ENCODE measurements at places on chromosomes 11 and 22.

- DNase-seq, result no peak
Measured at GRCh38 chr22:45493286-45493771, 9.4 kb upstream of the FBLN1 start.

DNA sequence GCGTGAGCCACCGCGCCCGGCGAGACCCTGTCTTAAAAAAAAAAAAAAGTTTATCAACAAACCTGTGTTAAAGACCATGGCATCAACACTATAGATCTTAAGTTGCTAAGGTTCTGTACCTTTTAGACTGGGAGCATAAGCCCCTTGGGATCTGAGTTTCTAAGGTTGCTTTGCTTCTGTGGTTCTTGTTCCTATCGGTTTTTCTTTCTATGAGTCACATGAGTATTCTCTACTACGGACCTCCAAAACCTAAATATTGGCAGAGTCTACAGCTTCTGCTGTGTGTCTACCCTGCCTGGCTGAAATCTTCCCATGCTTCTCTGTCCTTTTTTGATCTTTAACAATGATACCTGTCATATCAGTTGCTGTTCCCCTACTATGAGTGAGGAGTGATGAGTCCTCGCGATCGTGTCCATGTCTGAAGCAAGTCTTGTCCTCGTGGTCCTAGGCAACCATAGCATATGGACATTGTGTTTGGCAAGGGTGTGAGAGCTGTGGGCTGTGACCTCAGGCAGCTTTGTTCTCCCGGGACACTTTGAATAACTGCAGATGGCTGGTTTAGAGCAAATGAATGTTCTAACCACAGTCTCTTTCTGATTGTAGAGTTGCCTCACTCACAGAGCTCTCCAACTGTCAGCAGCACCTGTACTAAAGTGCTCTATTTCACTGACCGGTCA is 9.0 kb upstream of the DLAT start:
- DNase-seq, result no peak

- no peak for DNase-seq
Measured at GRCh38 chr11:123308077-123308476, 113.0 kb upstream of the CLMP start.

DNA sequence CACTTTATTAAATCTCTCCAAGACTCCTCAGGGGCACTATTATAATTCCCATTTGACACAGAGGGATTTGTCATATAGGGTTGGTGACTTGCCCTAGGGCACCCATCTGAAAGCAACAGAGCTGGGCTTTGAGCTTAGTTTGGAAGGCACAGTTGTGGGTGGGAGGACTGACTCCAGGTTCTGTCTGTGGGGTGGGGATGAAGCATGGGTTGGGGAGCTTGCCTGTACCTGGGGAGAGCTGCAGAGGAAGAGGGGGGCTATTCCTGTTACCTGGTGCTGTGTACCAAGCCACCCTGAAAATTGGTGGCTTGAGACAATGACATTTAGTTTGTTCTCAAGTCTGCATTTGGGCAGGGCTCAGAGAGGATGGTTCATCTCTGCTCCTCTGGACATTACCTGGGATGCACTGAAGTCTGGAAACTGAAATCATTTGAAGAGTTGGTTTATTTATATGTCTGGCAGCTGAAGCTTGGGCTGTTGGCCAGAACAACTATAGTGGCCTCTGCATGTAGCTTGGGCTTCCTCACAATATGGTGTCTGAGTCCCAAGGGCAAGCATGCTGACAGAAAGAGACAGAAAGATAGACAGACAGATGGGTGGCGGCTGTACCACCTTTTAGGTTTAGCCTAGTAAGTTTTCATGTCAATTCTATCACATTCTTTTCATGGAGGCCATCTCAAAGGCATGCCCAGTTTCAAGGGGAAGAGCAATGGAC is 44.9 kb downstream of the LRRC32 start:
- DNase-seq, result no peak

DNA sequence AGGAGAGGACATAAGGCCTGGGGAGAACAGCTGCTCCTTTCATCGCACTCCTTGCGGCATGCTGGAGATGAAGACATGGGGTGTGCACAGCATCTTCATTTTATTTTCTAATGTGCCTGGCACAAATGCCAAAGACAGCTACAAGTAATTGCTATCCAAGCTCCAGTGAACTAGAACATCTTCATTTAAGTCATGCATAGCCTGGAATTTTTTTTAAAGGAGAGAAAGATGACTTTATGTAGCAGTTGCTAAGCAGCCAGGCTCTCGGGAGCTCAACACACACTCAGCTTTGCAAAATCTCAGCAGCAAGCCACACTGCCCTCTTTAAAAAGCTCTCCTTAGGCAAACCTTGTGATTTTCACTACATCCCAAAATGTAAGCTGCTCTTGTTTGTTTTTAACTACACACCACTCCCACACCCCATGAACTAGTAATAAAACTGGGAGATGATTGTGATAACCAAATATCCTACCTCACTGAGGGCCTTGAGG is 164.5 kb upstream of the POU2AF2 start:
- DNase-seq, result no peak

- no peak for DNase-seq
Measured at GRCh38 chr11:77374108-77374507, 72.6 kb upstream of the GDPD4 start.
